ENCODE measurements at places on chromosomes 5 and 9. TPM values are rescaled to one million over a fixed set of nuclear protein-coding genes. Genes with fewer than 3 reads are reported as not detected.
A peak's percentile ranks its signal among the peaks of the same experiment; 100 is the strongest.

DNA sequence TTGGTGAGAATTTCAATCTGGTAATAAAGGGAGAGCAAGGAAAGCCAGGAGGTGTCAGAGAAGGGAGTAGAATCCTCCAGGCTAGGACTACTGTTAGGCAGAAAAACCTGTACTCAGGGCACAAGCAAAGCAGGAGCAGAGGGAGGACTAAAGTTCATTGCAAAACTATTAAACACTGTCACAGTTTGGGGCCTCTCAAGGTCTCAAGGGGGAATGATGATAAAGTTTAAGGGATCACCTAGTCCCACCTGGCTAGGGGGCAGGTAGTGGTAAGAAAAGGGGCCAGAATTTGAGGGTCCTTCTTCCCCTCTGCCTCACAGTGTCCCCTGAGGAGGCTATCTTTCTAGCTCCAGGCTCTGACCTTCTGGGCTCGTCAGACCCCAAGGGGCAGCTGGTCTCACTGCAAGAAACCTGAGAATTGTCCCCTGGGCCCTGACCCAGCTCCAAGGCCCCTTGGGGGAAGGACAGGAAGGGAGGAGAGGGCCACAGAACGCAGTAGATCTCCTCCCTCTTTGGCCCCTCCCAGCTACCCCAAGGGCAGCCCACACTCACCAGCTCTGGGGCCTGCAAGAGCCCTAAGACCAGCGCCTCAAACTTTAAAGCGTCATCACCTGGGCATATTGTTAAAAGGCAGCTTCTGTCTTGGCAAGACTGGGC lies 974 bp downstream of the CCDC69 start:
- no peak for DNase-seq

Gene SREK1
- 101 TPM for total RNA-seq

- DNase-seq = peak; percentile 4
Measured at GRCh38 chr5:132489051-132489770, 1.4 kb downstream of the IRF1 start.

Gene FRRS1L
- total RNA-seq = 3.9 TPM

- DNase-seq = no peak
Measured at GRCh38 chr5:7671381-7671993, 179.4 kb downstream of the CFAP90 start.

- DNase-seq = no peak
Measured at GRCh38 chr5:17132444-17133083, 84.9 kb upstream of the BASP1 start.

DNA sequence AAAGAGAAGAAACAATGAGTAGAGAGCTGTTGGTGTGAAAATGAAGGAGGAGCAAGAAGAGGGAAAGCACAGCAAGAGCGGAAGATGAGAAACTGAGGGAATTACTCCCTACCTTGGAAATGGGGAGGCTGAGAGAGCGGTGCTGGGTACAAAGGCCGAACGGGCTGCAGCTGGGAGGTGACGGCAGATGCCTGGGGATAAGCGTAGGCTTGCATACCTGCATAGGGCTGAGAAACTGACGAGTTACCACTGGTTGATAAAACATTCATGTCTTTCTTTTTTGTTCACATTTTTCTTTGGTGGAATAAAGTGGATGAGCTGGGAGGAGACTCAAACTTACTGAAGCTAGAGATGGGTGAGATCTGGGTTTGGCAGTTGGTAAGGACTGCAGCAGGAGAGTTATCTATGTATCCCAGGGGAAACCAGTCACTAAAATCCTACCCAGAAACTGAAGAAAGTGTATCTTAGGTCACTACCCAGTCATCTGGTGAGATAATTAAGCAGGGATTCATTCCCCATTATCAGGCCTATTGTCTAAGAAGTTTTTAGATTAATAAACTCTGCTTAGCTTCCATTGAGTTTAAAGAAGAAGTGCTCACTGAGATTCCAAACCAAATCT lies 34.8 kb downstream of the FKBP15 start:
- DNase-seq = no peak

- no peak for DNase-seq
Measured at GRCh38 chr5:82274343-82275211, 3.6 kb downstream of the RPS23 start.

Gene C5orf52
- not detected for total RNA-seq

- no peak for DNase-seq
Measured at GRCh38 chr9:117017414-117017985, 330.4 kb downstream of the TRIM32 start.

Gene LRRC19
- total RNA-seq = not detected

- DNase-seq = no peak
Measured at GRCh38 chr9:97629156-97629555, 4.0 kb downstream of the TSTD2 start.

DNA sequence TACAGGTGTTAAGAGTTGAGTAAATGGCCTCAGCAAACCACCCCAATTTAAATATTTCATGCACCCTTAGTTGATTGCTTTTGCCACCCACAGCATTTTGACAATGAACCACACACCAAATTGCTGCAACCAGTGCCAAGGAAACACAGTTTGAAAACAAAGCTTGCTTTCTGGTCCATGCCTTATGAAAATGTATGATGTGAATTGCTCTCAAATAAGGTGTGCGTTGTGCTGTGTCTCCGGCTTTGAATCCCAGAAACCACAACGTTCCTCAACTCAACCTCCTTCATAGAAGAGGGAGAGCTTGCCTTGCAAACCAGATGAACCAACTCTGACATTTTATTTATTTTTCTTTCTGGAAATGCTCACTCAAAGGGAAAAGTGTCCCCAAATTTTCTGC lies 762.7 kb downstream of the TLE1 start:
- DNase-seq = no peak

GRCh38 chr5:152246401-152246800 lies 158.7 kb downstream of the NMUR2 start:
- DNase-seq = peak; percentile 16

DNA sequence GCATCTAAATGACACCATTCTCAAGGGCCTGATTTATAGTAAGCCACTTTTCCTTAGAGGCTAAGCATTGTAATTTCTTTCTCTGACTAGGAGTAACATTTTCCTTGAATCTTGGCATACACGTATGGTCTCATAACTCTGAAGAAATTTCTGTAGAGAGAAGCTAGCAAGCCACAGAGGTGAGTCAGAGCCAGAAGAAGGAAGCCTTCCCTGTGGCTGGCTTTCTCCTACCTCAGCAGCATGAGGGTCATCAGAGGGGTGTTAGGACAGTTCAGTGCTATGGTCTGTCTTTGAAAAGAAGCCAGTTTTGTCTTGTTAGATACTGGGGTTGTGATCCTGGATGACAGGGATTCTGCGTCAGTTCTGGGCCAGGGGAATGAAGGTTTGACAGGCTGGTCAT lies 3.2 kb downstream of the SNX30 start:
- DNase-seq = no peak

- DNase-seq = no peak
Measured at GRCh38 chr5:160233215-160233614, 3.9 kb downstream of the FABP6 start.

- DNase-seq = no peak
Measured at GRCh38 chr5:181190711-181191525, 14.1 kb downstream of the TRIM7 start.

GRCh38 chr9:93061260-93061751 lies 2.8 kb downstream of the SUSD3 start:
- DNase-seq = no peak

DNA sequence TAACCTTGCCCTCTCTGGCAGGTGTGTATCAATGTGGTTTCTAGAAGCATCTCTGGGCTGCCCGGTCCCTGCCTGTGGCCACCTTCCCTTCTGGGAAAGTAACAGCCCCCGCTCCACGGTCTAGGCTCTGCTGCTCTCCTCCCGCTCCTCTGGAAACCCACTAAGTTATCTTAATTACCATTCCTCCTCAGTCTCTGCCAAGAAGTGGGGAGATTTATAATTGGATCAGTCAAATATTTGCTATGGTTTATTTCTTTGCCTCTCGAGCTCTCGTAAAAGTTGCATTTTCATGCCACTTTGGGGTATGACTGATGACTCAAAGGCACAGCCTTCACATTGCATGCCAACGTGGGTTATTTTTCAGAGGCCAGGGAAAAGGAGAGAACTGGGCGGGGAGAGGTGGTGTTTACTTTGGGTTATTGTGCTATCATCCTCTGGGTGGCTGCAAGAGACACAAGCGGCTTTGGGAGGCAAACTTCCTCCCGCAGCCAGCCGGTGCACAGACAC lies 205.3 kb upstream of the WWC1 start:
- no peak for DNase-seq

Gene PTGS1
- total RNA-seq = 2.2 TPM

GRCh38 chr5:126106029-126106428 lies 317.2 kb upstream of the GRAMD2B start:
- DNase-seq = no peak

DNA sequence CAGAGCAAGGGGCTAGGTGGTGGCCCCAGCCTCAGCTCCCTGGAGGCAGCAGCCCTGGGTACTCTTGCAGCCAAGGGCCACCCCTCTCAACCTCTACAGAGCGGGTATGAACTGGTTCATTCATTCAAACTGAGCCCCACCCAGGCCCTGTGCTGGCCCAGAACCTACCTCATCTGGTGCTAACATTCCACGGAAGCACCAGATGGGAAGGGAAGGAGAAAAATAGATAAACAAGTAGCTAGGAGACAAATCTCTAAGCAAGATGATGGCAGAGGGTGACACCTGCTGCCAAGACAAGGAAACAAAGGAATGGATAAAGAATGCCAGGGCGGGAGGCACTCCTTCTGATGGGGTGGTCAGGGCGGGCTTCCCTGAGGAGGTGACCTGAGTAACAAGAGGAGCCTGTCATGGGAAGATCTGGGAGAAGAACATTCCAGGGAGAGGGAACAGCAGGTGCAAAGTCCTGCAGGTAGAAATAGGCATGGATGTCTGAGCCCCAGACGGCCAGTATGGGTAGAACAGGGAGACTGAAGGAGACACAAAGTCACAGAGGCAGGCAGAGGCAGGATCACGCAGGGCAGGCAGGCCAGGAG lies 6.1 kb downstream of the ST6GALNAC4 start:
- DNase-seq = no peak

Gene CTSV
- total RNA-seq = not detected

Gene NPDC1
- 80.6 TPM for total RNA-seq

Gene CCL21
- total RNA-seq = 14.0 TPM

- DNase-seq = no peak
Measured at GRCh38 chr9:133510926-133511505, 13.7 kb downstream of the MYMK start.

DNA sequence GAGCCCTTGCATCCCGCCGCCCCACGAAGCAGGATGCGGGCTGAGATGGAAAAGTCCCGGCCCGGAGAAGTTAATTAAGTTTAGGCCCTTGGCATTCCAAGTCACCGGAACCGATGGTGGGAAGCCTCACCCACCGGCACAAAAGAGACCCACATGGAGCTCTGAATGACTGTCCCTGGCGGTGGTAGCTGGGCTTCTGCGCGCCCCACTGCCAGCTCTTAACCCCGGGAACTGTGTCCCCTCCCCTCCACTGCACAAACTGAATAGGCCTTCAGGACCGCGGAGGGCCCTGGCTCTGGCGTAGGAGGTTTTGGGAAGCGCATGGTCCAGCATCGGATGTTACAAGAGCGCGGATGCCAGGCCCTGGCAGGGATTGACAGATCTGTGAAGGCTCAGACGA lies 291.1 kb upstream of the TUT7 start:
- DNase-seq = no peak

DNA sequence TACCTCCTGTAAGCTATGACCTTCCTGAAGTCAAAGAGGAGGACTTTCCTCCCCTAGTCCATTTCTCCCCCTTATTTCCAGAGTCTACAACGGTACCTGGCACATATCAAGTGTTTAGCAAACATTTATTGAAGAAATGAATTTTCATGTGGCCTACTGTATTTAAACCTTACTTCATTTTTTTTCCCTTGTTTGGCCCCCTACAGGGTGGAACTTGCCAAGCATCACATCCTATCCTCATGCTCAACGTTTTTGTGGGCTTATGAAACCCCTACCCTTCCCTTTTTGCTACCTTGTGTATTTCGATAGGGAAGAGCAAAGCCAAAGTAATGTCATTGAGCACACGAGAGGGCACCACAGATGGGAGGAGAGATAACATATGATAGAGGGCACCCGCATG lies 1857.8 kb upstream of the WWC1 start:
- no peak for DNase-seq

DNA sequence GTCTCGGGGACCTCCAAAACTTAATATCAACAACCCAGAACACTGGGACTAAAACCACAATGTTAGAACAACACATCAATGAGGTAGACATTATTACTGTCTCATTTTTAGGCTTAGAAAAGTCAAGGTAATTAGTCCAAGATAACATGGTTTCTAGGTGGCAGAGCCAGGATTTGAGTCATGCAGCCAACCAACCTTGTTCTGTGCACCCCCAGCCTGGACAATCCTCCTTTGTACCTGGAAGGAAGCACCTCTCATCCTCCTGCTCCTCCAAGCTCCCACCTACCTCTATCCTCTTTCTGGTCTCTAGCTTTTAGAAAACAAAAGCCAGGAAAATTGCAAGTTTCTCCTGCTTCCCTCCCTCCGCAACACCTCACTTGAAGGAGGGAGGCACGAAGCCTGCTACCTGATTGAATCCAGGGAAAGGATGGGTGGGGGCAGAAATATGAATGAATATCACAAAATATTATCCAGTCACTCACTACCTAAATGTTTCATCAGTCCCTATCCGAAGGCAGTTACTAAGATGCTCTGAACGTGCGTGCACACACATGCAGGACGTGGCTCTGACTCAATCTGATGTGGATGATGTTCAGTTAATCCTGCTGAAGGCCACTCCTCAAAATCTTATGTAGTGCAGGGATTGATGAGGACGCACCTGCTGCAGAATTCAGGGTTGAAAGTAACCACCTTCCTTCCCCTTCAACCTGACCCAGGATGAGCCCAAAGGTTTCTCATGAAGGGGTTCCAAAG lies 26.3 kb upstream of the TTC1 start:
- no peak for DNase-seq
